Testis (tissue), 5 donors: ENCODE measurements at places on chromosomes 6 and 20. TPM values are rescaled to one million over a fixed set of nuclear protein-coding genes. Genes with fewer than 3 reads are reported as not detected.

The SYCP2 gene
- polyA plus RNA-seq = 18.8 TPM

The OR2W1 gene
- not detected for polyA plus RNA-seq

The EYA4 gene
- 8.1 TPM for polyA plus RNA-seq

The TFAP2B gene
- 0.63 TPM for polyA plus RNA-seq

The TCF15 gene
- polyA plus RNA-seq = 2.0 TPM

The NKX2-2 gene
- not detected for polyA plus RNA-seq

The CBLN4 gene
- polyA plus RNA-seq = 6.0 TPM

The TNFRSF21 gene
- 17.1 TPM for polyA plus RNA-seq

The HMGCLL1 gene
- polyA plus RNA-seq = 2.2 TPM

The AFDN gene
- polyA plus RNA-seq = 87.6 TPM

The BMP2 gene
- 1.8 TPM for polyA plus RNA-seq

The LRRC1 gene
- 29.5 TPM for polyA plus RNA-seq

The TNF gene
- polyA plus RNA-seq = 1.1 TPM

The AHCY gene
- polyA plus RNA-seq = 237 TPM

The MLN gene
- not detected for polyA plus RNA-seq

The ECHDC1 gene
- 30.9 TPM for polyA plus RNA-seq

The ACTL10 gene
- 62.1 TPM for polyA plus RNA-seq

The CYP39A1 gene
- 6.5 TPM for polyA plus RNA-seq

The EPPIN gene
- 251 TPM for polyA plus RNA-seq

The UNC93A gene
- not detected for polyA plus RNA-seq

DNA sequence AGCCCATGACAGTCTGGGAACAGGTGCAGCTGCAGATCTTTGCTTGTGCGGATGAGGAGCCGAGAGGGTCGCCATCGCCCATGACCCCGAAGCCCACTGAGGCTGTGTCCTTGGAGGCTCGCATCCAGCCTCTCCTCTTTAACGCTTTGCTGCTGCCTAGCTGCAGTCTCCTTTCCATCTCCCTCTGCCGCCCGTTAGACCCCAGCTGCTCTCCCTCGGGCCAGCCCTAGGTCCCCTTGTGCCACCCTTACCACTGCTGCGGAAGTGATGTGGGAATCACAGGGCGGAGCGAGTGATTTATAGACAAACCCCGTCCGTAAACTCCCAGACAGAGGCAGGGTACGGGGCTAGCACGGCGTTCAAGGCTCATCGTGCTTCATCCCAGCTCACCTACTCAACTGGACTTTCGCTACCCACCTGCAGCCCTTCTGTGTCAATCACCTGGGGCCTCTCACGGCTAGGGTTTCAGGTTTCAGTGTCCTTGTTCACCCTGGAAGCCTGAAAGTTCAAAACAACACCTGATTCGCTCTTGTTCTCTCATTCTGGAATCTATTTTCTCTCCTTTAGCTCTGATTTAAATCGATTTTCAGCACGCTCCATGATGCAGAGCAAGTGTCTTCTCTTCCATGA lies 76.1 kb downstream of the PAX1 start:
- DNase-seq = no peak

- DNase-seq = no peak
Observed at GRCh38 chr20:39116020-39116419, 153.9 kb downstream of the DHX35 start.

GRCh38 chr6:144953552-144954240 lies 668.6 kb downstream of the UTRN start:
- no peak for DNase-seq

GRCh38 chr6:30882759-30883684 lies 1.3 kb upstream of the DDR1 start:
- DNase-seq = peak; percentile 68

DNA sequence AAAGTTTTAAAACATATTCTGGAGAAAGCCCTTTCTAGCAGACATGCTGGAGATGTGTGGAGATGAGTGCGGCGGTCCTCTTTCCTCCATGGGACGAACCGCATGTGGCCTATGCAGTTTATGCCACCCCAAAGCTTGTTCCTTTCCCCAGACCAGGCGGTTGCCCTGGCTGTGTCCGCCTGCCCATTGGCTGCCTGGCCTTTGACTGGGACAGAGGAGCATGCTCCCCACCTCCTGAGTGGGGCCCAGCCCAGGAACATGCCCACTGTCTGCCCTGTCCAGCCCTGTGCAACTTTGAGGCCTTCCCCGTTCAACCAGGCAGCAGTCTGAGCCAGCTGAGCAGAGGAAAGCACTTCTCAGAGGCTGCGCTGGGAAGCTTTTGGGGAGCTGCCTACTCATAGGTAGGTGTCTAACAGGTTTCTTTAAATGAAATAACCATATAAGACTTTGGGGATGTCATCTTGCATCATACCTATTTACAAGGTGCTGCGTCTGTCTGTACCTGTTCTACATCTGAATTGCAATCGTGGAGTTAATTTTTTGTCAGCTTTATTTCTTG lies 20.6 kb downstream of the FOXC1 start:
- no peak for DNase-seq

DNA sequence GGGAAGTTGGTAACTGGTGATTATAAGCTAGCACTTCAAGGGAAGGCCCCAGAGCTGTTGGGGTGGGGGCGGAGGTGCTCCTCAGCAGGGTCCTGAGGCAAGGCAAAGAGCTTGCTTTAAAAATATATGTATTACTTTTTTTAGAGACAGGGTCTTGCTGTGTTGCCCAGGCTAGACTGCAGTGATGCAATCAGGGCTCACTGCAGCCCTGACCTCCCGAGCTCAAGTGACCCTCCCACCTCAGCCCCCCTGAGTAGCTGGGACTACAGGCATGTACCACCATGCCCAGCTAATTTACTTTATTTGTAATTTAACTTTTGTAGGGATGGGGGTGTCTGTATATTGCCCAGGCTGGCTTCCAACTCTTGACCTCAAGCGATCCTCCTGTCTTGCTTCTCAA lies 87.2 kb downstream of the MYB start:
- no peak for DNase-seq

- DNase-seq = no peak
Observed at GRCh38 chr6:7787731-7788130, 61.8 kb downstream of the BMP6 start.

DNA sequence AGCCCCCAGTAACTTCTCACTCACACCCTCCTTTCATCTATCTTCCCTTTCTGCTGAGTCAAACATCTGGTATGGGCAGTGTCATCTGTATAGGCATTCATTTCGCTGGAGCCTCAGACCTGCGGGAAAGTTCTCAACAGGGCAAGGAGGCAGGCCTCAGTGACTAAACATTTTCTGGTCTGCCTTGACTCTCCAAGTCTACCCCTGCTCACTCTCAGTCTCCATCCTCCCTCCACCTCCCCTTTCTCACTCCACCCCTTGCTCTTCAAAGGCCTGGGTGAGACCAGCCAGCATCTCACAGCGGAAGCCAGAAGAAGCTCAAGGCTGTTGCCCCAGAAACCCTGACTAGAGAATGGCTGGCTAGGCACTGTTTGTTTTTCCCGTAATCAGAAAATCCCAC lies 105.0 kb upstream of the BEND6 start:
- peak; percentile 20 for DNase-seq

- DNase-seq = no peak
Observed at GRCh38 chr20:61253264-61253639, 1.2 kb downstream of the CDH4 start.

DNA sequence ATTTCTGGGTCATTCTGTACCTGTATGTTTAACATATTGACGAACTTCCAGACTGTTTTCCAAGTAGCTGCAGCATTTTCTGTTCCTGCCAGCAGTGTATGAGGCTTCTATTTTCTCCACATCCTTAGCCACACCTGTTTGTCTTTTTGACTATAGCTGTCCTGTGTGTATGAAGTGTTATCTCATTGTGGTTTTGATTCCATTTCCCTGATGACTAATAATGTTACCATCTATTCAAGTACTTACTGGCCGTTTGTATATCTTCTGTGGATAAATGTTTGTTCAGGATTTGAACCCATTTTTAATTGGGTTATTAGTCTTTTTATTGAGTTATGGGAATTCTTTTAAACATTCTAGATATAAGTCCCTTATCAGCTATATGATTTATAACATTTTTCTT lies 95.2 kb downstream of the JAG1 start:
- DNase-seq = no peak

DNA sequence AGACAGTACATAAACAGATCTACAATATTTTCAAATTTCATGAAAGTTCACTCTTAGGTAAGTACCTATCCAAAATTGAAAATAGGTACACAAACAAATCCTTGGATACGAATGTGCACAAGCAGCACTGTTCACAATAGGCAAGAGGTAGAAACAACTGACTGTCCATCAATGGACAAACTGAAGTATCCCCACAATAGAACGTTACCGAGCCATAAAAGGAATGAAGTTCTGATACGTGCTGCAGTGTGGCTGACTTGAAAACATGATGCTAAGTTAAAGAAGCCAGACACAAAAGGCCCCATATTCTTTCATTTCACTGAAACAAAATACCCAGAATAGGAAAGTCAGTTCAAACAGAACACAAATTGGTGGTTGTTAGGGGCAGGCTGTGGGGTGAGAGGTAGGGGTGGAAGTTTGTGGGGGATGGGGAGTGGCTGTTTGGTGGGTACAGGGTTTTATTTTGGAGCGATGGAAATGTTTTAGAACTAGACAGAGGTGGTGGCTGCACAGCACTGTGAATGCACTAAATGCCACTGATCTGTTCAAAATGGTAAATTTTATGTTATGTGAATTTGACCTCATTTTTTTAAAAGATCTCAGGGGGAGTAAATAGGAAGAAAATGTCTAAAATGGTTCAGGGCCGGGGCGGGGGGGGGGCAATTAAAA lies 89.5 kb downstream of the ZMYND8 start:
- DNase-seq = no peak

GRCh38 chr20:52494244-52494643 lies 302.7 kb upstream of the ZFP64 start:
- DNase-seq = no peak

DNA sequence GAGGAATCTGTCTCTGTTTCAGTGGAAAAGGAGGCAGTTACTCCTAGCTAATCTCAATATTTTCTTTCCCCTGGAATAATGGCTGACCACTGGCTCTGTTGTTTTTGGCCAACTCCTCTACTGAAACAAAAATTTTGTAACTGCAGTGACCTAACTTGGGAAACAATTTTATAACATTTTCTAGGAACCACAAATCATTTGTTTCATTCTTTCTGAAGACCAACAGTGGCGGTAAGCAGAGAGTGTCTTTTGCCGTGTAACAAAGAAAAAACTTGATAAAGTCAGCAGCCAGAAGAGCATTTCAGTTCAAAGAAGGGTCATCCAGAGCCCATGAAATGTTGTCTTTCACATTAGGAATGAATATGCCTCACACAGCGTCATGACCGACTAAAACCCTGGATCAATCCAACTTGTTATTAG lies 11.8 kb upstream of the BFSP1 start:
- no peak for DNase-seq

DNA sequence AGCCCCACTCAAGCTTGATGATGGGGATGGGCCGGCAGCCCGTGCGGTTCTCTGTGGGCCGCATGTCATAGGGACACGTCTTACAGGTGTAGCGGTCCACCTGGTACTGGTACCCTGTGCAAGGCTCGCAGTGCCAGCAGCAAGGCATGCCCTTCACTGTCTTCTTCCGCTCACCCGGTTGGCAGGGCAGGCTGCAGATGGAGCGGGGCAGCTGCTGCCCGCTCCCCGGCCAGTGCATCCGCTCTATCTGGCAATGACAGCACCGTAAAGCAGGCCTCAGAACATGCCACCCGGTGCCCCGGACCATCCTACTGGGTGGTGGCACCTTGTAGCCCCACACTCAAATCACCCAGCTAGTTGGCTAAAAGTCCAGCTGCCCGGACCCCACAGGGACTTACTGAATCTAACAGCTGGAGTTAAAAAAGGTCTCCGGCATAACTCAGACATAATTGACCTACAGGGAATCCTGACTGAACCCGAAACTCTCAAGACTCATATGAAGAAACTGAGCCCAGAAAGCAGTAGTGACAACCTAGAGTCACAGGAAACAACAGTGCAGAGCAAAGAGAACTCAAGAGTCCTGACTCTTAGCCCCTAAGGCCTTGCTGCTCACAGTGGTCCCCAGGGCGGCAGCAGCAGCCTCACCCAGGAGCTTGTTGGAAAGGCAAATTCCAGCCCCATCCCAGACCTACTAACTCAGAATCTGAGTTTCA lies 109.4 kb downstream of the GRM4 start:
- DNase-seq = no peak

GRCh38 chr20:46027245-46027853 lies 1.7 kb upstream of the SLC12A5 start:
- DNase-seq = peak; percentile 72

GRCh38 chr6:15575357-15576033 lies 87.3 kb downstream of the DTNBP1 start:
- no peak for DNase-seq

GRCh38 chr20:57389695-57390603 lies 1.2 kb upstream of the RBM38 start:
- peak; percentile 52 for DNase-seq

- no peak for DNase-seq
Observed at GRCh38 chr6:140546640-140547039, 1172.2 kb upstream of the CITED2 start.

DNA sequence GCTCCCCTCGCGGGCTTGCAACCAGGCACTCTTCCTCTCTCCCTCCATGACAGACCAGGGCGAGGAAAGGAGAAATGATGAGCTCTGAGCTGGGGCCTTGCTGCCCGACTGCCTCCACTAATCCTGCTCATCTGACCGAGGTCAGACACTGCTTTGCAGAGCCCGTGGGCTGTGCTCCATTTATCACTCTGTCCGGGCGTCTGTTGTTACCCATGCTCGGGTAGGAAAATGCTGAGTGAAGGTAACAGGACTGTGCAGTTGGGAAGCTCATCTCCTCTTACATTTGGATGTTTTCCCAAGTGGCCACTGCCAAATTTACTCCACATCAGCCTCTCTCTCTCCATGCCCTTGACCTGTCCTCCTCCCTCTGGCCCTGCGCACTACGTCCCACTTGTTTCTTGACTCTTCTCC lies 14.6 kb downstream of the RPS6KA2 start:
- peak; percentile 48 for DNase-seq

GRCh38 chr20:24779131-24779530 lies 169.9 kb upstream of the CST7 start:
- no peak for DNase-seq

DNA sequence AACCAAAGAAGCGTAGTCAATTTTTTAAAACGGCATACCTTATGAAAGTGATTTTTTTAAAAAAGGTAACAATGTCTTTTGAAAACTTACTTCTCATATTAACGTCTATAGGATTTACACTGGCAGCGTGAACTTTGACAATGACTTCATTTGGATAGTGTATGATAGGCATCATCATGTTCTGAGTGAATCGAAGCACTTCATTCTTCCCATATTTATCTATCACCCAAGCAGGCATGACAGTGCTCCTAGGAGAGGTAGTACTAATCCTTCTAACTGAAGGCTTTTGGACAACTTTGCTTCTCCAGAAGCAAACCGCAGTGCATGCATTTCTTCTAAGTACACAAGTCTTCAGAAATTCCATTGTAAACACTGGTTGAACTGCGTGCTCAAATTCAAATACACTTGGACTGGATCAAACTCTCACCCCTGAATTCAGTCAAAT lies 618 bp downstream of the RTN4IP1 start:
- DNase-seq = no peak

DNA sequence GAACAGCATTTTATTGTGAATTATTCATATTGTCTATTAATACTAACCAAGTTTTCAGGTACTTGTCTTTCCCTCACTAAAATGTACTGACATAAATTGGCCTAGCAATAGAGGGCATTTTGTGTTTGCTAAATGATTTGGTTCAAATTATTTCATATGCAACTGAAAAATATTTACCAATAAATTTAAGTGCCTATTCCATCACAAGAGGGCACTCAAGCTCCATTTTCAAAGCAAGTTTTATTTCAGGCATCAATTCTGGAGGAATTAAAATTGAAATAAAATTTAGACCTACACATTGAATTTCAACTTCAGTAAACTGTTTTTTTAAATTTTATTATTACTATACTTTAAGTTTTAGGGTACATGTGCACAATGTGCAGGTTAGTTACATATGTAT lies 114.3 kb upstream of the SYNCRIP start:
- DNase-seq = no peak

GRCh38 chr20:31594002-31594557 lies 11.0 kb upstream of the ID1 start:
- DNase-seq = no peak
